Karpas-422 (cell line): ENCODE measurements at places on chromosomes 13 and 19. TPM values are rescaled to one million over a fixed set of nuclear protein-coding genes. Genes with fewer than 3 reads are reported as not detected.

KCNJ14 gene
- 0.69 and 1.1 TPM in 2 replicates for total RNA-seq

KLK15 gene
- not detected in 2 replicates for total RNA-seq

DMPK gene
- 11.5 and 33.7 TPM in 2 replicates for total RNA-seq

TEX101 gene
- not detected in 2 replicates for total RNA-seq

CD22 gene
- 454 and 602 TPM in 2 replicates for total RNA-seq

TYROBP gene
- total RNA-seq, result not detected in 2 replicates

SHISA7 gene
- total RNA-seq, result not detected in 2 replicates

LONP1 gene
- 65.7 and 165 TPM in 2 replicates for total RNA-seq

NCR1 gene
- total RNA-seq, result not detected in 2 replicates

CDKN2D gene
- 2.3 and 3.7 TPM in 2 replicates for total RNA-seq

PLVAP gene
- total RNA-seq, result 0.22 and 0.41 TPM in 2 replicates

ALG5 gene
- 16.8 and 36.9 TPM in 2 replicates for total RNA-seq

CCDC61 gene
- 6.4 and 13.5 TPM in 2 replicates for total RNA-seq

DOCK9 gene
- 3.7 and 6.7 TPM in 2 replicates for total RNA-seq

HSD17B14 gene
- total RNA-seq, result 1.0 and 1.9 TPM in 2 replicates

TEX26 gene
- not detected in 2 replicates for total RNA-seq
